ENCODE measurements at places on chromosomes 16 and 17.

- DNase-seq = no peak
Measured at GRCh38 chr16:22765479-22765878, 48.5 kb upstream of the HS3ST2 start.

DNA sequence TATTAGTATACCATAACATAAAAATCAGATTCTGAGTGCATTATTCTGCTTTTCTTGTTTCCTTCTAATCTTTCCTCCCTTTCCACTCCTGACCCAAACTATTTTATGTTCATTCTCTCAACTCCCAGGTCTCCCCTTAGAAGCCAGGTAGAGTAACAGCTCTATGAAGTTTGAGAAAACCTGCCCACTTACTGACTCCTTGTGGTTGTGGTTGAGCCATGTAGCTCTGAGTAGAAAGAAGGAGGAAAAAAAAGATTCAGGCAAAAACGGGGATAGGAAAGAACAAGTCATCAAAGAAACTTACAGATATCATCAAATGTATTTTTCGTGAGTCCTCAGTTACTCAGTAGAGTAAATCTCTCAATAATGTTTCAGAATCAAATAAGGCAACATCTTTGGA is 216.7 kb downstream of the PMP22 start:
- no peak for DNase-seq

DNA sequence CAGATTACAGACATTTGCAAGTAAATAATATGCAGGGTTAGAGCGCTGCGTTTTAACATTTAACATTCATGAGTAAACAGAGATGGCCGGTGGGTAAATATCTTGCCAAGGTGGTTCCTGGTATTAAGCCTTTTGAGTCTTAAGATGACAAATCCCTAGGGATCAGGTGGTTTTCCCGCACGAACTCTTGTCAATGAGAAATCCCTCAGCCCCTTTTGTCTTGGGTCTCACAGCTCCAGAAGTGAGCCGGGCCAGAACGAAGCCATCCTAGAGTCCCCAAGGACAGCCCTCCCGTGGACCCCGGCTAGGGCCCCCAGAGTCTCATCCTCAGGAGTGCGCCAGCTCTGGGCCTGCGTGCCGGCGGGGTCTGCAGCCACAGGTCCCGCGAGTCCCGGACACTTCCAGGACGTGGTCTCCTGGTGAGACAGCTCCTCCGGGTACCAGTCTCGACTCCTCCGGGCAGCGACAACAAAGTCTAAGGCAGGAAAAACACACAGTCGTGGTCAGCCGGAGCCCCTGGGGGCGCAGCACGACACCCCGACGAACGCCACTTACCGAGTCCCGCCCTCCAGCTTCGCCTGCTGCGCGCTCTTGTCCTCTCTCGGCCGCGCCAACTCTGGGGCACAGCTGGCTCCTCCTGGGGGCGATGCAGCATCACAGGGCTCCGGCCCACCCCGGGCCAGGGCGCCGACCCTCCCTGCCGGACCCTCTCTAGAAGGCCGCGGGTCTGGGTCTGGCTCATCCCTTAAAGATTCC is 13.3 kb downstream of the MIS12 start:
- peak; percentile 42 for DNase-seq

DNA sequence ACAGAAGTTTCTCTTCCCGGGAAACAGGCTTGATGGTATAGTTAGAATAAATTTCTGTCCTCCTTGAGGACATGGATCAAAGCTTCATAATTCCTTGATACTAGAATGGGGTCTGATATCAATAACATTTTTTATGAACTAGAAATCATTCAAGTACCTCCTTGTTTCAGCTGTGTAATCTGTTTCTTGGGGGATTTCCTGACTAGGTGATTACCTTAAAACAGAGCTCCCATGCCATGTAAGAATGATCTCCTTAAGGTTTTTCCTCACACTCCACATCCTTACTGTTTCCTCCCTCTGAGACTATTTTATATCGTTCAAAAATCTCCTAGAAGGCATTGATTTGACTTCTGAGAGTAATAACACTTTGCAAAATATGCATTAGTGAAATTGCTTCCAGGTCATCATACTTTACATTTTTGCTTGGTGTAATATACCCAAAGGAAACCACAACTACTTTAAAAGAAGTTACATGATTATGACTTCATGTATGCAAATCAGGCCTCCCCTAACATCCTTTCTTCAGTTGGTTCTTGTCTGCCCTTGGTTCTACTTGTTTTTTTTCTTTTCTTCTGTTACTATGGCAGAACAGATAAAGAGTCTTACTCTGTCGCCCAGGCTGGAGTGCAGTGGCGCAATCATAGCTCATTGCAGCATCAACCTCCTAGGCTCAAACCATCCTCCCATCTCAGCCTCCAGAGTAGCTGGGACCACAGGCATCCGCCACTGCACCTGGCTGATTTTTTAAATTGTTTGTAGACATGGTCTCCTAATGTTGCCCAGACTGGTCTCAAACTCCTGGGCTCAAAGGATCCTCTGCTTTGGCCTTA is 388.8 kb downstream of the ZFHX3 start:
- DNase-seq = no peak

GRCh38 chr17:35448214-35448898 is at the start of gene SLFN13:
Gene SLFN13 (minus strand): TSS chr17:35448766. CDS start chr17:35445680, 3,086 bp downstream.
- DNase-seq = peak; percentile 62

GRCh38 chr17:80187515-80187941 is 17.7 kb downstream of the CARD14 start:
- DNase-seq = no peak

- DNase-seq = no peak
Measured at GRCh38 chr16:82016964-82017363, 5.7 kb upstream of the SDR42E1 start.

DNA sequence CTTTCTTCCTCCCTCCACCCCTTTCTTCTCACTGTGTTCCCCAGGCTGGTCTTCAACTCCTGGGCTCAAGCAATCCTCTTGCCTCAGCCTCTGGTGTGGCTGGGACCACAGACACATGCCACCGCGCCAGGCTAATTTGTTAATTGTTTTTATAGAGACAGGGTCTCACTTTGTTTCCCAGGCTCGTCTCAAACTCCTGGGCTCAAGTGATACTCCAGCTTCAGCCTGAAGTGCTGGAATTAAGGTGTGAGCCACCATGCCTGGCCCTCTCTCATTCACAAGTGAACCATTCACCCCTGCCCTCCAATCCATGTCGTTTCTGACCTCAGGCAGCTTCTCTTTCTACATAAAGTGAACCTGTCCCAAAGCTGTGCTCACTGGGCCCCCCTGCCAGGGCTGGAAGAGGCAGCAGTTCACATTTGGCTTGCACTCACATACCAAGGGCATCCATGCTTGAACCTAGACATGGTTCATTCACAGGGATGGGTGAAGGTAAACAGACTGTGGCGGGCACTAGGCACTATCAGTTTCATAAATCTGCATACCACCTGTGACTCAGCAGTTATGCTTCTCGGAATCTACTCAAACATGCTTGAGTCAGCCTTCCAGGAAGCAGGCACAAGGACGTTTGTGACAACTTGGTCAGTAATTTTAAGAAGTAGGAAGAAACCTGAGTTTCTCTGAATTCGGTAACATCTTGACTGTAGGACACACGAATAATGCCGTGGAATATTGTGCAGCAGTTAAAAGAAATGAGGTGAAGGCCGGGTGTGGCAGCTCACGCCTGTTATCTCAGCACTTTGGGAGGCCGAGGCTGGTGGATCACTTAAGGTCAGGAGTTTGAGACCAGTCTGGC is 6.0 kb upstream of the RNF213 start:
- peak; percentile 61 for DNase-seq

DNA sequence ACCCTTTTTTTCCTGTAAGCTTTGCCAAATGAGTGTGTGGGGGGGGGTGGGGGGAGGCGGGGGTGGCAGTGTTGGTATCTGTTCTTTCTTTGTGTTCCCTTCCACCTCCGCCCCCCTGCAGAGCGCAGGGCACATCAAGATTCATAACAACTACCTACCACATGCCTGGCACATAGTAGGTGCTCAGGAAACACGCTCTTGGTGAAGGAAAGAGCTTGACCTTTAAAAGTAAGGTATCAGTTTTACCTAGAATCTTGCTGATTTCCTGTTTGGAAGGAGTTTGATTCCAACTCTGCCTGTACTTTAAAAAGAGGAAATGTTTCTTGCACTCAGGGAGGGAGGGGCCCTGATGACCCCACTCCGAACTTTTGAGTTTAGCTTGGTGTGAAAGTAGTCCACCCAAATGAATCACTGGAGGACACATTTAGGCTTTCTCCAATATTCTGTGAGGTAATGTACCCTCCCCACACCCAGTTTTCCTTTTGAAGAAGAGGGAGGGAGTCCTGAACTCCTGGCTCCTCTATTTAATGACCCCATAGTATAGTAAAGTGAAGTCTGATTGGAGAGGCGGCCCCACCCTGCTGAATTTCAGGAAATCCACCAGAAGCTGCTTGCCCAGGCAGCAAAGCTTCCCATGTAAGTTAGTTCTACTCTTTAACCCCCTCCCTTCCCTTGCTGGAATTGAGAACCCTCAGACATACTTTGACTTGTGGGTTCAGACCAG is 560 bp upstream of the FAM20A start:
- no peak for DNase-seq

- no peak for DNase-seq
Measured at GRCh38 chr16:27432558-27432957, 30.6 kb downstream of the IL21R start.

Data from DMS79 treated with DMSO at 0.1 percent for 48 hours (cell line).